Activated naive CD8-positive, alpha-beta T cell treated with anti-CD3 and anti-CD28 coated beads, Interleukin-2, amount 50 U/mL, for 24 hours (primary cell): ENCODE measurements at places on chromosomes 2 and 18.

- no peak overlapping the region for H3K27ac ChIP-seq
- no peaks in the 10 kb centered on the region for H3K36me3 ChIP-seq
- no peak for DNase-seq
- H3K4me3 ChIP-seq = no peak overlapping the region
- H3K4me1 ChIP-seq = no peaks in the 10 kb centered on the region
These were observed 37.8 kb downstream of the ATP6V1C2 start for GRCh38 chr2:10759151-10759714.

GRCh38 chr2:98167916-98168315 lies 80.9 kb downstream of the VWA3B start:
- H3K27me3 ChIP-seq = peaks cover 20% of the 10 kb centered on the region
- no peaks in the 10 kb centered on the region for H3K4me1 ChIP-seq
- no peak for DNase-seq
- H3K36me3 ChIP-seq = no peaks in the 10 kb centered on the region
- no peak overlapping the region for H3K27ac ChIP-seq

- peaks cover 2% of the 10 kb centered on the region for H3K36me3 ChIP-seq
- H3K27me3 ChIP-seq = peaks cover 4% of the 10 kb centered on the region
- H3K27ac ChIP-seq = no peak overlapping the region
- H3K4me3 ChIP-seq = no peak overlapping the region
- DNase-seq = no peak
These were observed 62.8 kb upstream of the TSPYL6 start for GRCh38 chr2:54318821-54319220.

GRCh38 chr2:197850882-197851450 lies 46.6 kb downstream of the PLCL1 start:
- no peak overlapping the region for H3K27ac ChIP-seq
- no peak for DNase-seq
- H3K27me3 ChIP-seq = no peaks in the 10 kb centered on the region
- no peaks in the 10 kb centered on the region for H3K36me3 ChIP-seq
- peaks cover 54% of the 10 kb centered on the region for H3K4me1 ChIP-seq

- H3K4me1 ChIP-seq = no peaks in the 10 kb centered on the region
- no peaks in the 10 kb centered on the region for H3K36me3 ChIP-seq
- H3K27ac ChIP-seq = no peak overlapping the region
- no peak overlapping the region for H3K4me3 ChIP-seq
- H3K27me3 ChIP-seq = no peaks in the 10 kb centered on the region
These were observed 261.6 kb downstream of the ASXL3 start for GRCh38 chr18:33839452-33840211.

- H3K27ac ChIP-seq = no peak overlapping the region
- no peak for DNase-seq
- H3K36me3 ChIP-seq = no peaks in the 10 kb centered on the region
- no peaks in the 10 kb centered on the region for H3K4me1 ChIP-seq
- H3K27me3 ChIP-seq = peaks cover 12% of the 10 kb centered on the region
These were observed 153.1 kb downstream of the FMNL2 start for GRCh38 chr2:152488075-152488474.
